ENCODE measurements at places on chromosomes 4 and X.

GRCh38 chr4:140931911-140932310, 175.7 kb upstream of the TBC1D9 start:
- DNase-seq = no peak

GRCh38 chr4:146273204-146273901, 59.0 kb downstream of the REELD1 start:
- DNase-seq = no peak

DNA sequence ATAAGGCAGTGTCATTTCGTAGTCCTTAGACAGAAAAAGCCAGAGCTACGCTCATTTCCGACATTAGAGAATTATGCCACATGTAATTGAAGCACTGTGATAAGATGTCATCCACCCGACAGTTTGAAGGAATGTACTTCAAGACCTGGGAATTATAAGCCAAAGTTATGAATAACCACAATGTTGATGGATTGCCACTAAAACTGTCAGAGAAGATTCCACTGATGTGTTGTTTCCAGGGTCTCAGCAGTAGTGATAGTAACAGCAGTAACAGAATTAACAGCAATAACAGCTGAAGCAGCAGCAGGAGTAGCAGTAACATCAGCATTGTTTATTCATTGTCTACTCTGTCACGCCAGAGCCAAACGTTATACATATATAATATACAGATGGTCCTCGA, 24.7 kb downstream of the RAB33A start:
- no peak for DNase-seq

DNA sequence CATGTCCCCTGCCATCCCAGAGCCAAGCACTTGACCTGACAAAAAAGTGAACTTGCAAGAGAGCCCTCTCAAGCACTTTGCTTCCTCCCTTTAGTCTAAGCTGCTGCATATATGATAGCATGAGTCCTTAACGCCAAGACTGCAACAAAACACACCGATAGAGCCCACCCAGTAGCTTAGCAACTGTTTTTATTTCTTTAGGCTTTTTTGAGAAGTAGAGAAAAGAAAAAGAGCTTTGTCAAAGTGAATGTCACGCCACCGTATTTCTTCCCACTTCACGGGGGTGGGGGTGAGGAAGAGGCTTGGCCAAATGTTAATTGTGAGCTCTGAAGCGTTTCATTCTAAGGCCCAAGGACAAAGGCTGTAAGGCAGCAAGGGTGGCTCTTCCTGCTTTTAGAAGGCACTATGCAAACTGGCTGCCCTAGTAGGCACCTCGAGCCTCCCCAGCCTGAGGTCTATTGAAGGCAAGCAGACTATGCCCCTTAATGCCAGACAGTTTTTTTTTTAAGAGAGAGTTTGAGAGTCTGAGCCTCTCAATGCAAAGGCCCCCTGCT, 138.6 kb downstream of the HS6ST2 start:
- DNase-seq = no peak

DNA sequence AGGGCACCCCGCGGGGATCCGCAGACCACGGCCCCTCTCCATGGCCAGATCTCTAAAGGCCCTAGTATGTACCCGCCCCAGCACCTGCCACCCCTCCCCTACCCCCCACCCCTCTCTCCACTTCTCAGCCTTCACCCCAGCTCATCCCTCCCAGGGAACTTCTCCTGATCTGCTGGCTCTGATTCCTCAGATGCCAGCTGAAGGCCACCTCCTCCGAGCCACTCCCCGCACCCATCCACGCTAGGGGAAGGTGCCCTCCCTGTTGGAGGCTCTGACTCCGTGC, 11.9 kb downstream of the PSAPL1 start:
- DNase-seq = no peak

DNA sequence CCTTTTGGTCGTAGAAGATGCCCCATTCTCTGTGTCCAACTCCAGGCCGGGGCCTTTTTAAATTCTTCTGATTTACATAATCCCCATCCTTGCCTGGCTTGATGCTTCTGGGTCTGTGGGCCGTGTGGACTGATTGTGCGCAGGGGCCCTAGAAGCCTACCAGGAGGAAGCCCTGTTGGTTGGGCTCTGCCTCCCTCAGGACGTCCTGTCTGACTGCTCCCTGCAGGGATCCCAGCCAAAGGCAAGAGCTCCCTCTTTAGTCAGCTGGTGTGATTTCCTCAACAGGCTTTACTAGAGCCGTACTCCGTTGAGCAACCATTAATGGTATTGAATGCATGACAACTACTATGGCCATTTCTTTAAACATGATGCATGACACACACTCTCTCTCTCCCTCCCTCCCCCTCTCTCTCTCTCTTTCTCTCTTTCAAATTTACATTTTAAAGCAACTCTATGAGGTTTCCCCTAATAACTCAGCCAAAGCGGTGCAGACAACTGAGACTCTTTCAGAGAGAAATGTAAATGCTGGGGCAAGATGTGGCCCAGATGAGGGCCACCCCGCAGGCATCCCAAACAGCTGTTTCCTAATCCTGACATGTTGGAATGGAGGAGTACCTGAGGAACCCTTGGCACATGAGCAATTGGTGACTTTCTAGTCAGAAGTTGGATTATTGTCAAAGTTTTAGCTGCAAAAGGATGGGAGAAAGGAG, 117.3 kb downstream of the DRD5 start:
- no peak for DNase-seq

GRCh38 chr4:66574145-66574978, 904.1 kb upstream of the EPHA5 start:
- DNase-seq = no peak

GRCh38 chr4:76708971-76709771, 188.8 kb downstream of the SOWAHB start:
- no peak for DNase-seq

- DNase-seq = no peak
These were observed 14.1 kb upstream of the CD99 start for GRCh38 chrX:2676794-2677675.

DNA sequence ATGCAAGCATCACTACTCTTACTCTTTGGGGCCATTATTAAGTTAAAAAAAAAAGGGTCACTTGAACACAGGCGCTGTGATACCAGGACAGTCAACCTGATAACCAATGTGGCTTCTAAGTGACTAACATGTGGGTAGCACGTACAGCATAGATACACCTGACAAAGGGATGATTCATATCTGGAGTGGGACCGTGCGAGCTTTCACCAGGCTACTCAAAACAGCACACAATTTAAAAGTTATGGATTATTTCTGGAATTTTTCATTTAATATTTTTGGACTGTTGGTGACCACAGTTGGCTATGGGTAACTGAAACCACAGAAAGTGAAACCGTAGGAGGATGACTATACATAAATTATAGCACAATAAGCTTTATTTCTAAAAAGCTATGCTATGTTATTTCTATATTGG, 113.8 kb upstream of the STIM2 start:
- DNase-seq = no peak

- DNase-seq = no peak
These were observed 4.7 kb upstream of the S100P start for GRCh38 chr4:6688879-6689505.

DNA sequence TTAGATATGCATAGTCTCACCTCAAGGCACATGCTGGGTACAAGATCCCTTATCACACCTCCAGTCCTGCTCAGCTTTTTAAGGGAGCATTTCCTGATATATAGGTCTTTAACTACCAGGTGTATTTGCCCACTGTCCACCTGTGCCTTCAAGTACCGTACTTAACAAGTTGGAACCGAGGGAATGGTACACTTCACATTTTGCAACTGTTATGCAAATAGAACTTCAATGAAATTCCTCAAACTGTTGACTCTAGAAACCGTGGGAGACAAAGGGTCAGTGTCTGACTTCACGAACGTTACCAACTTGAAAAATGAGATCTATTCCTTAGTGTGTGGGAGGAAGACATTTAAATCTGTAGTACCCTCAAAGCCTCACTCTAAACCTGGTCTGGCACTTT, 5.2 kb downstream of the TRIM2 start:
- DNase-seq = no peak

DNA sequence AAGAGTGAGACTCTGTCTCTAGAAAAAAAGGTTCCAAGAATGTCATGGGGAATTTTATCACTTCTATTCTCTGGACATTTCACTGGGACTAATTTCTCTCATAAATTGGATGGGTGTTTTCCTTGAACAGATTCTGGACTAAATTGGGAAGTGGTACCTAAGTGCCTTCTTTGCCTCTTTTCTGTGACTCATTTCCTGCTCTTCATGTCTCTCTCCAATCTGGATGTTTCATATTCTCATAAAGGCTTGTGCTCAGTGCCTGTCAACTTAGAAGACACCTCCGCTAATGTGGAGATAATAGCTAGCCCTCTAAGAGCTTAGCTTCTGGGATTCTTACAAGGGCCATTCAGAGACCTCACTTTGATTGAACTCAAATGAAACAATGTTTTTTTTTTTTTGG, 38.0 kb upstream of the IGFBP7 start:
- DNase-seq = no peak

DNA sequence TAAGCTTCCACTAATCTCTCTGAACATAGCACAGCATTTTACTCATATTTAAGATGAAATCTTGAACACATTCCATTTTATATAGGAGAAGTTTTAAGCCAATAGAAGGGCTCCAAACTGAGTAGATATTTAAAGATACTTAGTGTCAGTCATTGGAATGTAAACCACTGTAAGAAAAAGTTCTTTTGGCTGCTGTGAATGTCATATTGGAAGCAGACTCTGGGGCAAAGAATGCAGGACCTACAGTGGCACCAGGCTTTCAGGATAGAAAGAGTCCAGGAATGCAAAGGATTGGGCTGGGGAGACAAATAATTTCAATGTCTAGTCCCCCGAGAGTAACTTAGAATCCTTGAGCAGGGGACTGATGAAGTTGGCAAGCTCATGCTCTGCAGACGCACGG, 1047.7 kb downstream of the STIM2 start:
- no peak for DNase-seq

GRCh38 chr4:39937683-39938268, 39.9 kb downstream of the PDS5A start:
- no peak for DNase-seq

DNA sequence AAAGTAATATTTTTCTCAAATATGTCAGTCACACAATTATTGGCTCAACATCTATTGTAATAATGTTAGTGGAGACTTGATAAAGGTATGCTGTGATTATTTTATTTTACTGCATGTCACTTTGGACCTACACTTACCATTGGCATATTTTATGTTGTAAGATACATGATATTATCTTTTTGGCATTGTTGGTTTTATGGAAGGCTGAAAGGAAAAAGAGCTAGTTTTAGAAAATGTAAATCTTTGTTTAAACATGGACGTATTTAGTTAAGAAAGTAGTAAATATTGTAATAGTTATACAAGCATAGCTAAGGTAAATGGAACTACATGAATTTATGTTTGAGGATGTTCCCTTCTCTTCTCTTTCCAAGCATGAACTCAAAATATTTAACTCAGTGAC, 1399.3 kb downstream of the STIM2 start:
- no peak for DNase-seq

GRCh38 chr4:68535974-68536373, 40.1 kb downstream of the UGT2B17 start:
- DNase-seq = no peak

GRCh38 chrX:121987163-121987562, 939.8 kb downstream of the GLUD2 start:
- no peak for DNase-seq

DNA sequence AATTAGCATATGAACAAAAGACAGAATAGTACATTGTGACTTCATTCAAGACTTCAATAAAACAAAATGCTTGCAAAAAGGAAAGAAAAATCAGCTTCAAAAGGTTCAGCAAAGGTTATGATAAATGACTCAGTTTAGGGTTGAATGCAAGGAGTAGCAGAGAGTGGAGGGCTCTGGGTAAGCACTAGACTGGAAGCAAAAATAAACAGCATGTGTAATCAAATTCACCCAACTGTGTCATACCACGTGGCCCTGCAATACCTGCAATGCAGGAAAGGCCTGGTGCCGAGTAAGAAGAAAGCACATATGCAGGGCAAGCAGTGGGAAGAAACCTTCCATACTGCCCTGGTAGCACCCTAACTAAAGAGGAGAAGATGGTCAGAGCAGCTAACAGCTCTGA, 88.7 kb downstream of the ATP11C start:
- DNase-seq = no peak

GRCh38 chrX:138925330-138925729, 213.8 kb upstream of the FGF13 start:
- no peak for DNase-seq

- no peak for DNase-seq
These were observed 17.7 kb upstream of the CENPU start for GRCh38 chr4:184751585-184751956.

- DNase-seq = no peak
These were observed 1.6 kb downstream of the NHS start for GRCh38 chrX:17376431-17377077.

GRCh38 chrX:107135049-107135964, 16.7 kb upstream of the RBM41 start:
- no peak for DNase-seq

GRCh38 chr4:140315970-140316369, 57.5 kb upstream of the SCOC start:
- DNase-seq = no peak

- DNase-seq = no peak
These were observed 151.2 kb downstream of the DTHD1 start for GRCh38 chr4:36432586-36432985.

GRCh38 chrX:111191598-111191997, 78.7 kb downstream of the CAPN6 start:
- DNase-seq = no peak

DNA sequence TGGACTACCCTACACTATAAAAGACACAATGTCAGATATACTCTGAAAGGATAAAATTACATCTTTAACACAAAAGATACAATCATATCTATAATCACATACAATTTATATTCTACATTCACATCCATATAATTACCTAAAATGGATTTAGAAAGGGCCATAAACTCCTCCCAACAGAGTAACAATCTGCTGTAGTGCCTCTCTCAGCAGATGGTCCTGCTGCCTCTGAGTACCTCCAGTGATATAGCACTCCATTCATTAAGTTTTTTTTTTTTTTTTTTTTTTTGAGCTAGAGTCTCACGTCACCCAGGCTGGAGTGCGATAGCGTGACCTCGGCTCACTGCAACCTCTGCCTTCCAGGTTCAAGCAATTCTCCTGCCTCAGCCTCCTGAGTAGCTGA, 7.4 kb downstream of the ANKRD37 start:
- no peak for DNase-seq

DNA sequence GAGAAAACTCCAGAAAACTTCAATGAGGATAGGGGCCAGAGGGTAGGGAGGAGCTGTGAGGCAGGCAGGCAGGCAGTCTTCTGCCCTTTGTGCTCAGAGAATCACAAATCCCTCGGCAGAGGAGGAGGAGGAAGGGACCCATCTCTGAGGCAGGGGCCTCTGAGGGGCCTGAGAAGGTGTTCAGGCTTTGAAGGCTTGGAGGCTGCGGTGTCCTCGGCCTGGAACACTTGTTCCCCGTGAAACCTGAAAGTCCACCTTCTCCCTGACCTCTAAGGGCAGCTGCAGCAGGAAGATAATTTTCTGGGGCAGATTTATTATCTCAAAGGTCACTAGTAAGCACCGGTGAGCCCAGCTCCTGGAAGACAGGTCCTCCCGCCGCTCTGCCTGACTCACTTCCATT, 200.3 kb upstream of the BCOR start:
- no peak for DNase-seq

- DNase-seq = no peak
These were observed 199.5 kb upstream of the DIPK2B start for GRCh38 chrX:45400027-45400779.

GRCh38 chr4:176376032-176376614, 56.4 kb downstream of the SPCS3 start:
- DNase-seq = no peak
